ENCODE measurements at places on chromosomes 16 and 17.

DNA sequence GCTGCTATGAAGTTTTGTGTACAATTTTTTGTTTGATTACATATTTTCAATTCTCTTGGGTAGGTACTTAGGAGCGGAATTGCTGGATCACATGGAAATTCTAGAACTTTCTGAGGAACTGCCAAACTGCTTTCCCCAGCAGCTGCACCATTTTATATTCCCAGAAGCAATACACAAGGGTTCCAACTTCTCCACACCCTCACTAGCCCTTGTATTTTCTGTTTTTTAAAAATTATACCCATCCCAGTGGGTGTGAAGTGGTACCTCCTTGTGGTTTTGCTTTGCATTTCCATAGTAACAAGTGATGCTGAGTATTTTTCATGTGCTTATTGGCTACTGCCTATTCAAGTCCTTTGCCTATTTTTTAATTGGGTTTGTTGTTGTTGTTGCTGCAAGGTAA, 20.9 kb downstream of the NACA2 start:
- no peak for DNase-seq

DNA sequence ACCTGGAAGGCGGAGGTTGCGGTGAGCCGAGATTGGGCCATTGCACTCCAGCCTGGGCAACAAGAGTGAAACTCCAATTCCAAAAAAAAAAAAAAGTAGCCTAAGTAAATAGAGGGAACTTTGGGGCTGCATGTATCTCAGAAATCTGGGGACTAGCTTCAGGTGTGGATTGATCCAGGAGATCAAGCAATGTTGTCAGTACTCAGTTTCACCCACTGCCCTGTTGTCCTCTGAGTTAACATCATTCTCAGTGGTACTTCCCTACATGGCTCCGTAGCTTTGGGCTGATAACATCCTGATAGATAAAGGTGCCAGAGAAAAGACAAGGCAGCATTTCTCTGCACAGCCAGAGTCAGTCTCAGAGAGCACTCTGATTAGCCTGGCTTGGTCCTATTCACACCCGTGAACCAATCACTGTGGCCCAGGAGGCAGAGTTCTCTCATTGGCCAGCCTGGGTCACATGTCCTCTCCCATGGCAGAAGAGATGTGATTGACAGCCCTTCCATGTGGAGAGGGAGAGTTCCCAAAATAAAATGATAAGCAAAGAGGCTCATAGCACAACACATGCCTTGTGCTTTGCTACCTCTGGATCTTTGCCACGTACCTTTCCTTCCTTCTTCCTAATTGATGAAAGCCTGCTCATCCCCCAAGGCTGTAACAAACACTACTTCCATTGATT, 99.6 kb downstream of the ABCC1 start:
- no peak for DNase-seq

GRCh38 chr16:67183-67791, 5.1 kb downstream of the RHBDF1 start:
- no peak for DNase-seq

DNA sequence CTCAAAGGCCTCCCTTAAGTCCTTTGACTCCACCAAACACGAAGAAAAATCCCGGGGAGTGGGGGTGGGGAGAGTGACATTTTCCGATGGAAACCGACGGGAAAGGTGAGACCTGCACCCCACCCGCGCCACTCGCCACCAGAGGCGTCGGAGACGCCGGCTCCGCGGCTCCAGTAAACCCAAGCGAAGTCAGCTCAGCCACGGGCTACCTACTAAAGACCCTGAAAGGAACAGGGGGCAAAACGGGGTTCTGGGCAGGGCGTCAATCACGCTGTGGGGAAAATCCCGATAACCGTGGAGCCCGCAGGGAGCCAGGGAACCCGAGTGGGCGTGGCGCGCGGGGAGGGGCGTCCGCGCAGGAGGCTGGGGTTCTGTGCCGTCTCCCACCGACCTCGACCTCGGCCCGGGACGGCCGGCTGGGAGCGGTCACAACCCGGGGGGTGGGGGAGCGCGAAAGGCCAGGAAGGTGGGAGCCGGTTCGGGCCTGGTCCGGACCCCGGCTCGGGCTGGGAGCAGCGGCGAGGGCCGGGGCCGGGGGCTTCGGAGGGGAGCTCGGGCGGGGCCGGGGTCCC, 565 bp downstream of the WDR45B start:
- DNase-seq, result peak; percentile 9

- no peak for DNase-seq
Measured at GRCh38 chr16:86227801-86228200, 282.5 kb upstream of the FOXF1 start.

- no peak for DNase-seq
Measured at GRCh38 chr16:4517812-4518680, 20.5 kb downstream of the CDIP1 start.

- DNase-seq, result no peak
Measured at GRCh38 chr17:79202480-79202879, 127.9 kb downstream of the ENGASE start.

- no peak for DNase-seq
Measured at GRCh38 chr16:67105246-67105645, 4.5 kb upstream of the PHAF1 start.

DNA sequence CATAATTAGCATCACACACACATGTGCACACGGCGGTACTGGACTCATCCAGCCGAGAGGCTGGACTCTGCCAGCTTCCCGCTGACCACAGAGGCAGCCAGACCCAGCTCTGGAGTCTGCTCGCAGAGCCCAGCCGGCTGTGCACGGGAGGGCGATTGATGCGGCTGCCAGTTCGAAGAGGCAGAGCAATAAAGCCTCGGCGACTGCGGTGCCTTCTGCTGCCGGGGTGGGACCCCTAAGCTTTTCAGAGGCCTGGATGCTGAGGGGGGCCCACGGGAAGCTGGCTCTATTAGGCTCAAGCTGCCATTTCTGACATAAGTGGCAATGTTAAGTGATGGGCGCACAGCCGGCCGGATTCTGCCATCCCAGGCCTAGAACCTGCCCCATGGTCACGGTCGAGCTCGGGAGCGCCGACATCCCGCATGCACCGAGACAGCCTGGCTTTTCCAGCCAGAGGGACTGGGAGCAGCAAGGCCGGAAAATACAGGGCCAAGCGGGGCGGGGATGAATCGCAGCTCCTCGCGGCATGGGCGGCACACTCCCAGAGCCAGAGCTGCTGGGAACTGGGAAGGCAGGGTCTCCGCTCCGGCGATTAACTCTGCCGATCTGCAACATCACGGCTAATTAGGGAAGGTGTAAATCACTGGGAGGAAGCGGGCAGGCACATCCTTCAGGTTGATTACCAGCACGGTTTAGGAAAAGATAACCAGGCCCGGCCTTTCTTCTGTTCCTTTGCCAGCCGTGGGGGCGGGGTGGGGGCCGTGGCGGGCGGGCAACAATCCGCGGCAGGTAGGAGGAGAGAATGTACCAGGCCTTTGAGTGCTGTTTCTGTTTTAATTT, 57.7 kb downstream of the TBC1D16 start:
- DNase-seq, result no peak

DNA sequence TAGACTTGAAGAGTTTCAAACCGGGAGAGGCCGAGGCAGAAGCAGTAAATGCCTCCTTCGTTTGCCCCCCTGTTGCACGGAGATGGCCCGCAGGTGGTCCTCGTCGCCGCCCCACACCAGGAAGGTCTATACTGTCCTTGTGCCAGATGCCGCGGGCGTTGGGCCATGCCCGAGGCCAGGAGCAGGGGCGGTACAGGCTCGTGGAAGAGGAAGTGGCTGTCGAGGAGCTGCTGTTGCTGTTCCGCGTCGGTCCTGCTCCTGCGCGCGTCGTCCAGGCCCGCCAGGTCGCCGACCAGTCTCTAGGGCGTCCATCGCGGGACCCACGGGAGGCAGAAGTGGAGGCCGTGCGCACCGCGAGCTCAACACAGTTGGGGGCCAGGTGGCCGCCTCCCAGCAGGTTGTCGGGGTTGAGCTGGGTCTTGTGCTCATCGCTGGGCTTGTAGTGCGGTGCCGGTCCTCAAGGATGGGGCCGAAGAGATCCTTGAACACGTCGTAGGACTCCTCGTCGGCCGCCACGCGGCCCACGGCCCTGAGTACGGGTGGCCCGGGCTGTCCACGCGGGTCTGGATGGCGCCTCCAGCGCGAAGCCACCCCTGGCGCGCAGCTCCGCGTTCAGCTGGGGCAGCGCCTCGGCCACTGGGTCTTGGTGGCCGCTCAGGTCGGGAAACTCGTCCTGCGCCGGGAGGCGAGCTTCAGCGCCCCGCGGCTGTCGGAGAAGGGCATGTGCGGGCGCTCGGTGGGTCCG, 13.1 kb upstream of the C16orf87 start:
- no peak for DNase-seq

DNA sequence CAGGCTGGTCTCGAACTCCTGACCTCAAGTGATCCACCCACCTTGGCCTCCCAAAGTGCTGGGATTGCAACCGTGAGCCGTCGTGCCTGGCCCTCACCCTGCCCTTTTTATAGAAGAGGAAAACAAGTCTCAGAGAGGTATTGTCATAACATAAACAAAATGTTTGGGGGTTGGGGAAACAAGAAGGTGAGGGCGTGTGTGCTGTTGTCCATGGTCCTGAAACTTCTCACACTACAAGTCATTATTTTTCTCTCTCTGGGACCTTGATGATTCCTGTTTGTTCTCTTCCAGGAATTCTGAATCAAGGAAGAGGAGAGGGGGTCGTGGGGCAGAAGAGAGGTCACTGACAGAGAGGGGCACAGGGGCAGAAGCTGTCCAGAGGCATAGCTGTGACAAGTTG, 160.2 kb upstream of the LHX1 start:
- DNase-seq, result no peak

DNA sequence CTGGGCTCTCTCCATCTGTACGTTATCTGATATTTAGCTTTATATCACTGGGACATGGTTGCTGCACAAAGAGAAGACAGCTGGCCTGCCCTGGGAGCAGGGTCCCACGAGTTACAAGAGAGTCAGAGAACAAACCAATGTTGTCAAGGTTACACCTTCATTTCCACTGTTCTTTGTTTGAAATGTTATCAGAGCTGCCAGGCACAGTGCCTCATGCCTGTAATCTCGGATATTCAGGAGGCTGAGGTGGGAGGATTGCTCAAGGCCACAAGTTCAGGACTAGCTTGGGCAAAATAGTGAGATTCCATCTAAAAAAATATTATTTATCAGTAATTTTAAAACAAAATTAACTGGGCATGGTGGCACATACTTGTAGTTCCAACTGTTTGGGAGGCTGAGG, 34.6 kb downstream of the ATP6V0A1 start:
- DNase-seq, result no peak

DNA sequence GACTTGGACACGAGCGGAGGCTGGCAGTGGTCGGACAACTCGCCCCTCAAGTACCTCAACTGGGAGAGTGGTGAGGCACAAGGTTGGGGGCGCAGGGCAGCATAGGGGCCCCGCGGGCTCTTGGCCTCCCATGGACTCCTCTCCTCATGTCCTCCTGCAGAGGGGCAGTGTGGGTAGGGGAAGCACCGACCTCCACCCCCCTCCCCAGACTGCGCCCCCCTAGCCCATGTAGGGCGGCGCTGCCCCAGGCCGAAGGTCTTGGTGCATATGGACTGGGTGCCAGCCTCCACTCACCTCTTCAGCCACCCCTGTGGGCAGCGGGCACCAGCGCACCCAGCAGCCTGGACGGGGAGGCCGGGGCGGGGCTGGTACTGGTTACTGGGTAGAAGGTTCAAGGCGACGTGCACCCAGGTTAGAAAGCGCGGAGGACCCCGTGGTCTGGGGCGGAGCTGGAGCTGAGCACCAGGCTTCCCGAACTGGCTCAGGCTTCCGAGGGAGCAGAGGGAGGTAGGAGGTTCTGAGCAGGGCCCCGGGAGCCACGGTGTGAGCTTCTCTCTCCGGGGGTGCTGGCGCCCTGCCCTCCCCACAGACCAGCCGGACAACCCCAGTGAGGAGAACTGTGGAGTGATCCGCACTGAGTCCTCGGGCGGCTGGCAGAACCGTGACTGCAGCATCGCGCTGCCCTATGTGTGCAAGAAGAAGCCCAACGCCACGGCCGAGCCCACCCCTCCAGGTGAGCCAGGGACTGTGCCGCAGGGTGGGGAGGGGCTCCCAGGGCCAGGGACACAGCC, 39.5 kb downstream of the MRC2 start:
- no peak for DNase-seq

GRCh38 chr16:85989863-85990643, 91.1 kb downstream of the IRF8 start:
- no peak for DNase-seq

GRCh38 chr17:725084-725483, 7.3 kb upstream of the TLCD3A start:
- DNase-seq, result no peak

DNA sequence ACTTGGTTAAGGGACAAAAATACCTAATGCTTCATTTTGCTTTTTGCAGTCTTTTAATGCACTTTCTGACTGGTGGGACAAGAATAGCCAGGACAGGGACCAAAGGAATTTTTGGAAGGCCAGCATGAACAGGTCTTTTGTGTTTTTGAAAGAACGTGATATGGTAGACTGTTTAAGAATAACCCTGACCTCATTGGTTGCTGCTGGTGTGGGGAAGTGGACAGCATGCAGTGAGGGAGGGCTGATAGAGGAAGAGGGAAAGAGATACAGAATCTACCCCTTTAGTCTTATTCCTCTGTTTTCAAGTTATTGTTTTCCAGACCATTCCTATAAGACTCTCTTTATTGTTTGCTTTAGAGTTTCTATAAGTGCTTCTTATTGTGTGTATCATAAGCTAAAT, 816.2 kb downstream of the CDH11 start:
- DNase-seq, result no peak

DNA sequence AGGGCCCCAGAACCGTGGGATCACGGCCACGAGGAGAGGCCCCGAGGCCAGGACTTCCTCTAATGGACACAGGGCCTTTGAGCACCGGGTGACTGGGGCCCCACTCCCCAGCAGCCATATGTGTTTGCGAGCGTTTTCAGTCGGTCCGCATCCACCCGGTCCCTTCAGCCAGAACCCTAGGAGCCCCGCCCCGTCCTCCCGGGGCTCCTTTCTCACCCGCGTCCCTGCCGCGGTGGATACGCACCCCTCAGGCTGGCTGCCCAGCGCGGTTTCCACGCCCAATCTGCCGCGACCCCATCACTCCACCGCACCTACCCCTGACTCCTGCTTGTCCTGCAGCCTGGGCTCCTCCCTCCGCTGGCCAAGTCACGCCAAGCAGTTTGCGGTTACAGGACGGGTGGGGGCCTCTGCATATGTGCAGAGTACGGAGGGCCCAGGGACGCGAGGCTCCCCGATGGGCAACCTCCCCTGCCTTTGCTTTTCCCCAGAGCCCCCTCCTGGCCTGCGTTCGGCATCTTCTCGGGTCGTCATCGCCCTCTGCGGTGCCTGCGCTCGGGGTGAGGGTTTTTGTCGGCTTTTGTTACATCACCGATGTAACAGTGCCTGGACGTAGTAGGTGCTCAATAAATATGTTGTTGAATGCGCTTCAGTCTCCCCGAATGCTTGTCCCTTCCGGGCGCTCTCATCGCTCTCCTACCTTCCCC, 1.0 kb upstream of the TTYH2 start:
- no peak for DNase-seq

DNA sequence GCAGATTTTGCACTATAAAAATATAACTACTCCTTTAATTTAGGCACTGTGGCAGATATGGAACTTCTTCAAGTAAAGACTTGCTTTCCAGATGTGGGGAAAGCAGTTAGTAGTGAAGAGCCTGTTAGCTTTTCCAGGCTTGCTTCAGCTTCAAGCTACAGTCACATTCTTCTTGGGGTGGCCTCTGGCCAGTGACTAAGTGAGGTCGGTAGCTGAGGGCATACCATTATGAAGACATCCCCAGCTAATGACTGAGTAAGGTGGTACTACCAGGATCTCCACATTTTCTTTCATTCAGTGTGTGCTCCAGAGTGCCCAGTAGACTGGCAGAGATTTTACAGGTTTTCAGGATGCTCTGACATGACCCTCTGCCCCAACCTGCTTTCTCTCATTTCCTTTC, 167.1 kb upstream of the KIF2B start:
- DNase-seq, result no peak

GRCh38 chr17:49146620-49147306, 14.2 kb downstream of the B4GALNT2 start:
- DNase-seq, result no peak

GRCh38 chr17:58377093-58377601, 25.1 kb upstream of the SUPT4H1 start:
- DNase-seq, result no peak
